Activated naive CD4-positive, alpha-beta T cell treated with Interleukin-2 at 50 U/mL for 16 hours (primary cell): ENCODE measurements at places on chromosomes 2 and 18.

- no peak for DNase-seq
Measured at GRCh38 chr18:8777846-8778245, 72.5 kb downstream of the MTCL1 start.

DNA sequence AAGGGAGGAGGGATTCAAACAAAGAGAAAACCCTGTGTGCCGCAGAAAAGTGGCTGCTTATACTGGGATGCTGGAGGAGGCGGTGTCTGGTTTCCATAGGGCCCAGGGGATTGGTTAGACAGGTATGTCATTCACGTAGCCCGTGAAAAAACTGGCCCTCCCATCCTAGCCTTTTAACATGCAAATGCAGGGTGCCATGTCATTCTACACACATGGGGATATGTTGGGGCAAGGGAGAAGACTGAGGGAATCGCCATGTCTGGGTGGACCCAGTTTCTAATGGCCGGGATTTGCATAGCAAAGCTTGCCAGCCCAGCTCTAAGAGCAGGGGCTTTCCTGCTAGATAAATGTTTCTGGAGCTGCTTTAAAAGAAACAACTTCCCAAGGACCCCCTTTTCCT, 8.2 kb upstream of the RNU2-63P start:
- no peak for DNase-seq

DNA sequence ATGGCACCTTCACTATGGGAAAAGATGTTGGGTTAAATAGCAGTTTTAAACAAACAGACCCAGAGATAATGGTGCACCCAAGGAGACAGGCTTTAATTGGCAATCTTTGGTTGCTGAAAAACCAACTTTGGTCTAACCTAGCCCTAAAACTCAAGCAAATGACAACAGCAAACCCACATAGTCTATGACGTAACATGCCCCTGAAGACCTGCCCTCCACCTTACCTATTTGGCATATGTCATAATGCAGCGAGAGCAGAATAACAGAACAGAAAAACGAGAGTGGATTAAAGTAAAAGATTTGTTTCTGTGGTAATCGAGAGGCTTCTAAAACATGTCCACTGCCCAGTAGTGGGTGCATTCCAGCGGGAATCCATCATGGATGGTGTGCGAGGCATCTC, 200.7 kb downstream of the DCDC2C start:
- no peak for DNase-seq

DNA sequence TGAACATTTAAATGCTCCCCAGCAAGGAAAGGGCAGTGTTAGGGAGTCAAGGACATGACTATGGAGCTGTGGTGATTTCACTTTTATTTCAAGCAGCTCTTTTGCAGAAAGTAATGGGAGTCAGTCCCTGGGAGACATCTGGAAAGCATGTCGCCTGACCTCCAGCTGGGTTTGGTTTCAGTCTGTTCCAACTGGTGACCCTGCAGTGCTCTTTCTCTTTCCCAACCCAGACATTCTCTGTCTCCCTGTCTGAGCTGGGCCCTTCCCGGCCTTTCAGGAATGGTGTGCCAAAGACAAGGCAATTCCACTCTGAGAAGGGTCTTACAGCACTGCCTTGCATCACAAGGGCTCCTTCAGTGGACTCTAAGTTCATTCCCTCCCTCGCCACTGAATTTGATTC, 323.2 kb downstream of the OSR1 start:
- DNase-seq, result no peak

DNA sequence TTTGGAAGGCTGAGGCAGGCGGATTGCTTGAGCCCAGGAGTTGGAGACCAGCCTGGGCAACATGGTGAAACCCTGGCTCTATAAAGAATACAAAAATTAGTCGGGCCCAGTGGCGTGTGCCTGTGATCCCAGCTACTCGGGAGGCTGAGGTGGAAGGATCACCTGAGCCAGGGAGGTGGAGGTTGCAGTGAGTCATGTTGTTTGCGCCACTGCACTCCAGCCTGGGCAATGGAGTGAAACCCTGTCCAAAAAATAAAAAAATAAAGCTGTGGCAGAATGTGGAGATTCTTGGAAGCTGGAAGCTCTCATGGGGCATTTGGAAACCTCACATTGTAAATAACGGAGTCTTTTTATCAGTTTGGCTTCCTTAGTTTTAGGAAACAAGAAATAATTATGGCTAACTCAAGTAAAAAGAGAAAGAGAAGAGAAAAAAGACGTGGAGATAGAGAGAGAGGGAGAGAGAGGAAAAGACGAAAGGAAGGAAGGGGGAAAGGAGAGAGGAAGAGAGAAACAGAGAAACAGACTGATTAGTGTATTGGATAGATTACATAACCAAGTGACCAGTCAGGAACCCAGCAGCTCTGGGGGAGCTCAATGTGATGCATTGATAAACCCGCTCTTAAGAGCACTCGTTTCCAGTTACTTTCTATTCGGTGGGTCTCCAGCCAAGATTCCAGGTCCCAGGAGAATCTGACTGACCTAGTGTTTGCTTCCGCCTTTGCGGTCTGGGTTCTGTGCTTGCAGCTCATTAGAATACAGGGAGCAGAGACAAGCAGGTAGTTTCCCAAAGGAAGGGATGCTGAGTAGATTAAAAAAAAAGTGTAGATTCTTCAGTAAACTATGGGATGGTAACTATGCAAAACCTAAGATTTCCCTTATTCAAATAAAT, 1.1 kb upstream of the SPAST start:
- DNase-seq, result no peak

- DNase-seq, result no peak
Measured at GRCh38 chr2:48258481-48259149, 271.3 kb upstream of the STON1 start.

GRCh38 chr2:162013514-162014475, 60.2 kb downstream of the DPP4 start:
- DNase-seq, result no peak

GRCh38 chr2:234702731-234703225, 205.9 kb upstream of the ARL4C start:
- no peak for DNase-seq

DNA sequence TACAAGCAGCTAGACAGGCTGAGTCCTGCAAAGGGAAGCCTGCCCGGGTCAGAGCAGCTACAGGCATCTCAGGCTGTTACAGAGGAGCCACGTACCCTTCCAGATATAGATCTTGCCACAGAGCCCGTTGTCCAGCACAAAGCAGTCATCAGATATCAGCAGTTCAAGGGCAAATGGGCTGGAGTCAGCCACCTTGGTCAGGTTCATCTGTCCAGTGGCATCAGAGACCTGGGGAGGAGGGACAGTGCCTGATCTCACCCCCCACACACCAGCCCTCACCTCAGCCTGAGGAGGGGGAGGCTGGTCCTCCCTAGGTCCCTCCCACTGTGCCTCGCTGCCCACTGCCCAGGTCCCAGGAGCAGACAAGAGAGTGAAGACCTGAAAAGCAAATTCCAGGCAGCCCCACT, 12.2 kb downstream of the CAPG start:
- no peak for DNase-seq

GRCh38 chr2:112658839-112659667, 13.3 kb downstream of the SLC20A1 start:
- no peak for DNase-seq

- DNase-seq, result no peak
Measured at GRCh38 chr18:78927156-78927555, 52.5 kb upstream of the SALL3 start.

GRCh38 chr2:144280009-144280408, 239.9 kb downstream of the ZEB2 start:
- no peak for DNase-seq

GRCh38 chr2:72649810-72650209, 176.0 kb downstream of the EXOC6B start:
- no peak for DNase-seq

GRCh38 chr2:78775291-78775690, 250.2 kb upstream of the REG3G start:
- no peak for DNase-seq

DNA sequence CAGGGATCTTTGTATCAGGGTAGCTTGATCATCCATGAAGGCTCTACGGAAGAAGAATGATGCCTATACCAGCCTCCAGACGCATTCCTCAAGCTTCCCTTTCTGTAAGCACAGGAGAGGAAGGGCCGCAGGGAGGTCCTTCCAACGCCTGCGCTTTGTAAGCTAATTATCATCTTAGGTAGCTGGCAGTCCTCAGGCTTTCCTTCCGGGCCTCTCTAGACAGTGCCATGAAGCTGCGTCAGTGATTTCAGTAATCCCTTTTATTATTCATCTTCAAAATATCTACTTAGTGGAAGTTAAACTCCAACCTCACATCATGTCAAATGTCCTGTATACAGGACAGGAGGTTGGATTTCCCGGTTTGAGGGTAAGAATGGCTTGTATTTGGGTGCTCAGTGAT, 92.3 kb downstream of the ETAA1 start:
- DNase-seq, result no peak

- no peak for DNase-seq
Measured at GRCh38 chr2:234880551-234881211, 71.1 kb upstream of the SH3BP4 start.

DNA sequence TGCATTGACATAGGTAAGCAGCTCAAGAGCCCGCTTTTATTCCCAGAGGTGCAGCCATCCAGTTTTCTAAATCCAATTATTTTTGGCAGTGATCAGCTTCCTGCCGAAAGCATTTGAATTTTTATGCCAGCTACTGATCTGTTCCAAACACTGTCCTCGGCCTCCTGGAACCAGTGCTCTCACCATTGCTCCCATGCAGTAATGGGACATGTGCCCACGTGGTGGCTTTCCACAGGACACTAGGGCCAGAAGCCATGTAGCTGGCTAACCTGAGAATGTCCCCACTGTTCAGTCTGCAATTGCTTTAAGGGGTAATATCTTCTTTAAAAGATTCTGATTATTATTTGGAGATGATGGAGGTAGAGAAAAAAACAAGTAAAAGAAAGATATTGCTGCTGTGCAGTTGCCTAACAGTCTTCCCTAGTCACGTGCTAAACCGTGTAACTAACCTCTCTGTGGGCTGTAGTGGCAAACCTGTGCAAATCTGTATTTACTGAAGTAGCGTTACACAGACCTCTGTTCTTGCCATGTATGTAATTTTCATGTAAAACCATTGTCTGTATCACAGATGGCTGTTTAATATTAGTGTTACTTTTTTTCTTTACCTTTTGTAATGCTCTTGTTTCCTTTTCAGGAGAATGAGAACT, 13.0 kb downstream of the GRHL1 start:
- DNase-seq, result no peak

GRCh38 chr2:189608795-189609422, 28.3 kb upstream of the SLC40A1 start:
- DNase-seq, result no peak

DNA sequence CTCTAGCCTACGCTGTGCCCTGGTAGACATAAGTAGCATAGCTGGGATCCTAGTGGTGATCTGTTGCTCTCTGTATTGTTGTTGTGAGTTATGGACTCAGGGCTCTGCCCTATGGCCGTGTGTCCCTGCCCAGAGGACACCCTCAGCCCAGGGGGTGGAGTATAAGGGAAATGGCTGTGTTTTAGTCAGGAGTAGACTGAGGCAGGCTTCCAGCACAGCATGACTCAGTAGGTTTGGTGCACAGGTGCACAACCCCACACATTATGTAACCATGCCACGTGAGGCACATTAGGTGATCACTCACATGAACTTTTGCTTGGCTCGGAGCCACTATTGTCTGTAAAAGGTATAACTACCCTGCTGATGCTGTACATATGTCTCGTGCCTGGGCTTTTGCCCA, 59.9 kb upstream of the PEX13 start:
- no peak for DNase-seq

- no peak for DNase-seq
Measured at GRCh38 chr2:13877571-13877970, 754.9 kb upstream of the LRATD1 start.

DNA sequence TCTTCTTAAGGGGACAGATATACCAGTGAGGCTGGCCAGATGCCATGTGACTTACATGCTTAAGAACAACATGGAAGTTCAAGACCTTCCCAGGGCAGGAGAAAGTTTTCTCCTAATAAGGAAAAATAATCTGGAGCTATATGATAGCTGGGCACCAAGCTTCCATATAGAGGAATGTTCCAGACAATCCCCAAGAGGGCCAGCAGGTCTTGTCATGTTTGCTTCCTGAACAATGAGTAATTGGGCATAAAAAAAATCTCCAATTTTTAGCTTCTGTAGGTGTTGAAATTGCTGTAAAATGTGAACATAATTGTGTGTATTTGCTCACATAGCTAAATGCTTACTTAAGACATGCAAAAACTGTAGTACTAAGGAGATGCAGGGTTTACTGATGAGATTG, 809.5 kb upstream of the PIK3C3 start:
- no peak for DNase-seq

DNA sequence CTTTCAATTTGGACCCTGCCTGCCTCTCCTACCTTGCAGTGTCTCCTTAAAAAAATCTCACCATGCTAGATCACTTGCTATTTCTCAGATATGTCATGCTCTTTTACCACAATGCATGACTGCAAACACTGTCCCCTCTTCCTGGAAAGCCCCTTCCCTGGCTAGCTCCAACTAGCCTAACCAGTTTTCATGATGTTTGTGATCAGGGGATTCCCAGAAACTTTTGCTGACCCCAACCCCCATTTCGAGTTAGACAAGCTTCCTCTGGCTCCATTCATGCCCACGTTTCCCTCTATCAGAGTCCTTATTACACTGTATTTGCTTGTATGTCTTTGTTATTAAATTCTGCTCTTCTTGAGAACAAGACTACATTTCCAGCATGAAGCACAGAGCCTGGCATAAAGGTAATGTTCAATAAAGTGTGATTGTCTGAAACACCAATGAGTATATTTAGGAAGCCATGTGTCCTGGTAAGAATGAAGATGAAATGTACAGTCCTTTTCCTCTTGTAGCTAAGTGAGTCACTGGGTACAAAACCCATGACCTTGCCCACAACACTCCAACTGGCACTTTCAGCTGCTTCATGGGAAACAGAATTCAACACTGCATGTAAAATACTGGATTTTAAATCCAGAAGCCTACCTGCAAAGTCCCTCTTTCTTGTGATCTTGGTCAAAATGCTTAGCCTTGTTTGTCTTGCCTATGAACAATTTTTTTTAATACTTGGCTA, 62.0 kb upstream of the ATL2 start:
- DNase-seq, result no peak
